ENCODE measurements at places on chromosomes 5 and 9. TPM values are rescaled to one million over a fixed set of nuclear protein-coding genes. Genes with fewer than 3 reads are reported as not detected.

Gene C9orf152
- total RNA-seq, result not detected

Gene MACROH2A1
- total RNA-seq, result 304 TPM

Gene ZNF367
- 18.7 TPM for total RNA-seq

Gene PCDHGA8
- 0.07 TPM for total RNA-seq

Gene OR1Q1
- not detected for total RNA-seq

Gene TMEM232
- 1.2 TPM for total RNA-seq

Gene SMAD5
- 18.5 TPM for total RNA-seq

Gene TARS1
- total RNA-seq, result 150 TPM

Gene SPATA31D4
- not detected for total RNA-seq
